ENCODE measurements at places on chromosomes 7 and 10.

DNA sequence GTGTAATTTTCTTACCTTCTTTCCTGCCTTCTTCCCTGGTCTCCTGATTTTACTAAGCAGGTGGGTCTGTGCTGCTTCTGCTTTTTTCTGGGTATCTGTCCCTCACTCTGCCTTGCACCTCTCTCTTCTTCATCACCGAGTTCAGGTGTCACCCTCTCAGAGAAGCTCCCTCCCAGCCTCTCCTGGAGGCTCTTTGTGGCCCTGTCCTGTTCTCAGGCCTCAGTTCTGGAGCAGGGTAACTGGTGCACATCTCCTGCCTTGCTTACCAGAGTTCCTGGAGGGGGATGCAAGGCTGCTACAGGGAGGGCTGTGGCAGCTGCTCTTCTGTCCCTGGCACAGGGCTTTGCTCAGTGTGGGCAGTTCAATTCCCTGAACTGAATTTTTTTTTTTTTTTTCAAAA, 66.1 kb downstream of the RBM33 start:
- H3K27me3 ChIP-seq: no peaks in the 10 kb centered on the region
- peaks cover 26% of the 10 kb centered on the region for H3K4me1 ChIP-seq
- H3K4me3 ChIP-seq: no peak overlapping the region
- no peak overlapping the region for H3K27ac ChIP-seq

- H3K36me3 ChIP-seq: peaks cover 20% of the 10 kb centered on the region
- H3K4me1 ChIP-seq: peaks cover 32% of the 10 kb centered on the region
- peak overlapping the region; percentile 97 for H3K27ac ChIP-seq
- no peaks in the 10 kb centered on the region for H3K27me3 ChIP-seq
- H3K4me3 ChIP-seq: peak overlapping the region; percentile 91
- no peak for DNase-seq
Observed at GRCh38 chr10:70145166-70145665, 1.3 kb downstream of the TYSND1 start.

GRCh38 chr7:75639886-75640190, 98.9 kb downstream of the HIP1 start:
- H3K27ac ChIP-seq: no peak overlapping the region
- no peak for DNase-seq

GRCh38 chr7:79317728-79318127, 135.7 kb downstream of the MAGI2 start:
- no peaks in the 10 kb centered on the region for H3K36me3 ChIP-seq
- DNase-seq: no peak
- no peak overlapping the region for H3K27ac ChIP-seq
- no peaks in the 10 kb centered on the region for H3K27me3 ChIP-seq
- H3K4me1 ChIP-seq: no peaks in the 10 kb centered on the region

DNA sequence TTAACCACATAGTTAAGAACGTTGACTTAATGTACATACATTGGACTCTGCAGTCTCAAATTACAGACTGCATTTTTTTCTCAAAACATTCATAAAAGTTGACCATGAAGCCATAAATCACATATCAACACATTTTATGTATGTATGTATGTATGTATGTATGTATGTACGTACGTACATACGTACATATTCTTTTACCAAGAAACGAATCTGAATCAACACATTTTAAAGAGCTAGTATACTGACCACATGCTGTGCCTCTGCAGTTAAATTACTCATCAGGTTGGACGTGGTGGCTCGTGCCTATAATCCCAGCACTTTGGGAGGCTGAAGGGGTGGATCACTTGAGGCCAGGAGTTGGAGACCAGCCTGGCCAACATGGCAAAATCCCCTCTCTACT, 105.8 kb downstream of the GPR158 start:
- H3K36me3 ChIP-seq: no peaks in the 10 kb centered on the region
- no peaks in the 10 kb centered on the region for H3K4me1 ChIP-seq
- no peak overlapping the region for H3K27ac ChIP-seq
- DNase-seq: no peak
- peaks cover 5% of the 10 kb centered on the region for H3K27me3 ChIP-seq

- H3K27me3 ChIP-seq: no peaks in the 10 kb centered on the region
- peak overlapping the region; percentile 38 for H3K27ac ChIP-seq
- H3K4me3 ChIP-seq: no peak overlapping the region
Observed at GRCh38 chr7:12221414-12221813, 10.3 kb downstream of the TMEM106B start.

GRCh38 chr7:2037808-2038522, 194.8 kb downstream of the MAD1L1 start:
- H3K4me1 ChIP-seq: peaks cover 47% of the 10 kb centered on the region
- peak overlapping the region; percentile 97 for H3K27ac ChIP-seq
- peak; percentile 43 for DNase-seq
- peaks cover 16% of the 10 kb centered on the region for H3K36me3 ChIP-seq
- peak overlapping the region; percentile 83 for H3K4me3 ChIP-seq

- no peak overlapping the region for H3K4me3 ChIP-seq
- no peaks in the 10 kb centered on the region for H3K36me3 ChIP-seq
- H3K27ac ChIP-seq: no peak overlapping the region
- no peak for DNase-seq
- H3K4me1 ChIP-seq: peaks cover 19% of the 10 kb centered on the region
- H3K27me3 ChIP-seq: no peaks in the 10 kb centered on the region
Observed at GRCh38 chr7:13912715-13913278, 76.7 kb downstream of the ETV1 start.

DNA sequence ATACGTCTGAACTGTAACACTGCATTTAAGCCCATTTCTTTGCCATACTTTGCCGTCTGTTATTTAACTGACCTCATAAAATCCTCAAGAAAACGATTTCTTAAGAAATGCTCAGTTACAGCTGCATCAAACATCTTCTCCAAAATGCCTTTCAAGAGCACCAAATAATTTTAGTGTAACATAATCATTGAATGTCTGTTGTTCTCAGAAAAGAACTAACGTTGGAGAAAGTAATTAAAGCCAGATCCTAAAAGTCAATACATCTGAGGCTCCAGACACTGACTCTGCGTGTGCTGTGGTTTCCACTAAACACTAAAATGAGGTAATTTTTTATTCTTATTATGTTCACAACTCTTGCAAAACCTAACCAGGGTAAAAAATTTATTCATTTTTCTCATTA, 63.7 kb upstream of the LRRC17 start:
- DNase-seq: no peak
- no peak overlapping the region for H3K4me3 ChIP-seq
- peaks cover 18% of the 10 kb centered on the region for H3K36me3 ChIP-seq
- H3K27me3 ChIP-seq: no peaks in the 10 kb centered on the region
- no peaks in the 10 kb centered on the region for H3K4me1 ChIP-seq
- H3K27ac ChIP-seq: no peak overlapping the region

GRCh38 chr7:34622771-34623250, 35.2 kb upstream of the NPSR1 start:
- H3K27me3 ChIP-seq: no peaks in the 10 kb centered on the region
- H3K36me3 ChIP-seq: no peaks in the 10 kb centered on the region
- H3K4me3 ChIP-seq: no peak overlapping the region
- no peaks in the 10 kb centered on the region for H3K4me1 ChIP-seq
- no peak overlapping the region for H3K27ac ChIP-seq

- H3K36me3 ChIP-seq: no peaks in the 10 kb centered on the region
- no peak overlapping the region for H3K4me3 ChIP-seq
- H3K4me1 ChIP-seq: no peaks in the 10 kb centered on the region
- H3K27ac ChIP-seq: no peak overlapping the region
Observed at GRCh38 chr7:42534441-42534840, 297.4 kb upstream of the GLI3 start.

DNA sequence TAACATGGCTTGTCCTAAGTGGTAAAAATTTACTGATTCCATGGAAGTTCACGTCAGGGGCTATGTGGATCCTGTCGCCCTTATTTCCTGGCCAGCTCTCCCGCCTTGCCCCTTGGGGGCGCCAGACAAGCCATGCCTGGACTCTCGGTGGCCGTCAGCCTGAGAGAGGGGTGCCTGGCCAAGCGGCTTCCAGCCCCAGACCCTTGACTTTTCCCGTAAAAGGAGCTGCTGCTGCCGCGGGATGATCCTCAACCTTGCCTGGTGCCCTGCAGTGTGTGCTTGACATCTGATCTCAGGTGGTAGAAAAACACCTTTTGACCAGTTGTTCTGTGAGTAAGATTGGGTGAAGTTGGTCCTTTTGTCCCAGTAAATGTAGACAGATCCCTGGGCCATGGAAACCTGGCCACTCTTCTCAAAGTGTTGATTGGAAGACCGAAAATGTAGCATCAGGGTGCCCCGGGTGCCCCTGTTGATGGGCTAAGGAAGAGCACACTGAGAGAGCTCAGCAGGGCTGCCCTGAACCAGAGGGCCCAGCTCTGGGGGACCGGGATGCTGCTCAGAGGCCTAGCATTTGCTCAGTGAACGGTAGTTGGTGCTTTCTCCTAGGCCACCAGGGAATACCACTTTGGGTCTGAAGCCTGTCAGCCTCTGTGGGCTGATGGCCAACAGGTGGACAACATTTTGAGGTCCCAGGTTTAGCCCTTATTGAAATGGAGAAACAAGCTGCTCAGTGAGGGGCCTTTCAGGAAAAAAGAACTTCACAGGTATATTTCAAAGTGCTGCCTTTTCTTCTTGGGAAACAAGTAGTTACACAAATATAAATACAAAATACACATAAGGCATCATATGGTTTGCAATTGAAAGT, 162.5 kb downstream of the LRMDA start:
- H3K27ac ChIP-seq: no peak overlapping the region
- no peaks in the 10 kb centered on the region for H3K36me3 ChIP-seq
- no peak overlapping the region for H3K4me3 ChIP-seq
- no peak for DNase-seq
- peaks cover 19% of the 10 kb centered on the region for H3K27me3 ChIP-seq
- H3K4me1 ChIP-seq: no peaks in the 10 kb centered on the region

DNA sequence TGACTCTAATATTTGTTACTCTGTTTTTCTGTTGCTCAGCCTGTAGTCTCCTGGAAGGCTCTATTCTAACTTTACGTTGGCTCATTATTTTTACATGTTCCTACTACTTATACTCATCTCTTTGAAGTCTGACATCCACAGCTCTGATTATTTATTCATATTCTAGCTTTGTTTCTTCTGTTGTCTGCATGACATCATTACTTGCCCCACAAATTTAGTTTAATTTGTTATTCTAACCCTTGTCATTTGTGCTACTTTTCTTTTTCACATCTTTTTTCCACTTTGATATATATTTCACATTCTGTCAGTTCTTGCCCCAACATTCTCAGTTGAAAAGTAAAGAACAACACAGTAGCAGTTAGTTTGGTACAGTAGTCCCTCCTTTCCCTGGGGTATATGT, 51.1 kb downstream of the KMT2E start:
- no peak overlapping the region for H3K4me3 ChIP-seq
- H3K36me3 ChIP-seq: peaks cover 24% of the 10 kb centered on the region
- H3K27ac ChIP-seq: peak overlapping the region; percentile 50

DNA sequence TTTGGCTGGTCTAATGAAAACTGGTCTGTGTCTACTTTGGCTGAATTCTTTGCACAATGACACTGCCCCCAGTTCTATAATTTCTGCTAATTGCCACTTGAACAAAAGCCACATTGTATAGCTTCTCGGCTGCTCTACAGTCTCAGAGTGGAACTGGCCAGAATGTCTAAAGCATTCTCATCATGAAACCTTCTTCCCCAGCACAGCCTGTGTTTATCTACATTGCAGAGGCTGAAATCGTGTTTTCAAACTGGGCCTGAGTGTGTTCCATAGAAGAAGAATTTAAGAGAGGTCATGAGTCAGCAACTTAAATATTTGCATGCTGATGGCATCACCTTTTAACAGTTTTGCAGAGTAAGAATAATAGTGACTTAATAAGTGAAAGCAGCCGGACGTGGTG, 177.2 kb downstream of the BUB3 start:
- H3K27ac ChIP-seq: no peak overlapping the region
- H3K36me3 ChIP-seq: peaks cover 3% of the 10 kb centered on the region
- H3K27me3 ChIP-seq: no peaks in the 10 kb centered on the region
- no peak for DNase-seq
- no peaks in the 10 kb centered on the region for H3K4me1 ChIP-seq

DNA sequence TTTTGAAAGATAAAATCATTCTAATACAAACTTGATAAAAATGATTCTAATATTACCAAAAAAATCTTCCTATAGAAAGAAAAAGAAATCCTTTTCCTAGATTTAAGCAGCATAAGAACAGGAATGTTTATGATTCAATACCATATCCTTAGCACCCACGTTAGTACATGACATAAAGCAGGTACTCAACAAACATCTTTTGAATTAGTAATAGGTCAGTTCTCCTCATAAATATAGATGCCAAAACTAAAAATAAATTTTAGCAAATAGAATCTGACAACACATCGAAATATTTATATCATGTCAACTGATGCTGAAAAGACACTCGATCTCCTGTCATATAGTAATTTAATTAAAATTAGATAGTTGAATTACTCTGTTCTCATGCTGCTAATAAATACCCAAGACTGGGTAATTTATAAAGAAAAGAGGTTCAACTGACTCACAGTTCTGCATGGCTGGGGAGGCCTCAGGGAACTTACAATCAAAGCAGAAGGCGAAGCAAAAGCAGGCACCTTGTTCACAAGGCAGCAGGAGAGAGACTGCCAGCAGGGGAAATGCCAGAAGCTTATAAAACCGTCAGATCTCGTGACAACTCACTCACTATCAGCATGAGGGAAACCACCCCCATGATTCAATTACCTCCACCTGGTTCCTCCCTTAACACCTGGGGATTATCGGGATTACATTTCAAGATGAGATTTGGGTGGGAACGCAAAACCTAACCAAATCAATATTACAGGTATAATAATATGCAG, 191.8 kb downstream of the HTR7 start:
- H3K27me3 ChIP-seq: peaks cover 5% of the 10 kb centered on the region
- DNase-seq: no peak
- H3K4me1 ChIP-seq: no peaks in the 10 kb centered on the region
- no peak overlapping the region for H3K4me3 ChIP-seq
- no peak overlapping the region for H3K27ac ChIP-seq
- no peaks in the 10 kb centered on the region for H3K36me3 ChIP-seq

DNA sequence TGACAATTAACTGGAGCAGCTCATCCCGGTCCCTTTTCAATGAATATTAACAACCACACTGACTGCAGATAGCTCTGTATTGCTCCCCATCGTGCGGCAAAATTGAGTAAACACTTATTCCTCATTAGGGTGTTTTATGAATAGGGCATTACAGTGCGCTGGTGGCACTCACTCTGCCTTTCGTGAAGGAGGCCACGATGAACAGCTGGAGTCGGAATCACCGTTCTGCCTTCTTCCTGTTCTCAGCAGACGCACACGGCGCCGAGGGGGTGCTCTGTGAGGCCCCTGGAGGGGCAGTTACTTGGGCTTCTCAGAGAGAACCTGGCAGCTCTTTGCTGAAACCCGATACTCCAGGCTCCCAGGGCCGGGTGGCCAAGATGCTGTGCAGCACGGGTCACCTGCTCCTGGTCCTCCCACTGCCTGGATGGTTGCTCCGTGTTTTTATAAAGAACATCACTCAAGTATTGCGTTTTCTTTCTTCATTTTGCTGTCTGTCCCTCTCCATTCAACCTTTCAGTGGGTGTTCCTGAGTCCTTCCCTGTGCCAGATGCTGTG, 241.9 kb downstream of the GLRX3 start:
- no peaks in the 10 kb centered on the region for H3K36me3 ChIP-seq
- H3K27me3 ChIP-seq: no peaks in the 10 kb centered on the region
- no peak overlapping the region for H3K27ac ChIP-seq
- DNase-seq: no peak
- H3K4me1 ChIP-seq: no peaks in the 10 kb centered on the region

GRCh38 chr10:113382691-113383090, 170.2 kb upstream of the HABP2 start:
- peaks cover 9% of the 10 kb centered on the region for H3K27me3 ChIP-seq
- no peaks in the 10 kb centered on the region for H3K36me3 ChIP-seq
- peaks cover 24% of the 10 kb centered on the region for H3K4me1 ChIP-seq
- no peak overlapping the region for H3K4me3 ChIP-seq

GRCh38 chr10:45417746-45418145, 43.7 kb downstream of the ALOX5 start:
- no peak overlapping the region for H3K27ac ChIP-seq
- no peak overlapping the region for H3K4me3 ChIP-seq
